ENCODE measurements at places on chromosomes 13 and 19.

DNA sequence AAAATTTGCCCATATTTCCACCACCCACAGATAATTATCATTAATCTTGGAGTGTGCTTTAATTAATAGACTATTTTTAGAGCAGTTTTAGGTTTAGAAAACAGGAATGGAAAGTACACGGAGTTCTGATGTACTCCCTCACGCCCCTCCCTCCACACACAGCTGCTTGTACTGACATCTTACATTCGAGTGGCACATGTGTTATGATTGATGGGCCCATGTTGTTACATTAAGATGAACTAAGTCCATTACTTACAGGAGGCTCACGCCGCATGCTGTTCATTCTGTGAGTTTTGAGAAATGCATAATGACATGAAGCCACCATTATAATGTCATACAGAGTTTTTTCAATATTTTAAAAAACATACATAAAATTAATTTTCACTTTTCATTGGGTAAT lies 1.2 kb upstream of the SPATA13 start:
- DNase-seq: no peak

GRCh38 chr19:49348305-49349189 lies 13.3 kb downstream of the CD37 start:
- no peak for DNase-seq

DNA sequence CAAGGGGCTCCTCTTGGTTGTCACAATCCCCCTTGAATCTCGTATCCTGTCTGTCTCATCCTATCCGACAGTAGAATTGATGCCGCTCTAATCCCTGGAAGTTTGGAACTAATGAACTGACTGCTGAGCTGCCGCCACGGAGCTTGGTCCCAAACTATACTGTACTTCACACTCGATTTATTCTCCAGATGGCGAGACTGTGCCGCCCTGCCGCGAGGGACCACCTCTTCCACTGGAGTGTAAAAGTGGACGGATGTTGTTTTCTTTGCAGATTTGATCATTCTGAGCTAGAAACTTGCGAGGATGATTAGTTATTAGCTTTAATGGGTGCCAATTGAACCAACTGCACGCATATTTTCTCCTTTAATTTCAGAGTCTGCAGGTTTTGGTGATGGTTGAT lies 117.2 kb downstream of the ZIC5 start:
- no peak for DNase-seq

- DNase-seq: peak; percentile 69
Measured at GRCh38 chr19:2426611-2427428, 566 bp downstream of the TIMM13 start.

DNA sequence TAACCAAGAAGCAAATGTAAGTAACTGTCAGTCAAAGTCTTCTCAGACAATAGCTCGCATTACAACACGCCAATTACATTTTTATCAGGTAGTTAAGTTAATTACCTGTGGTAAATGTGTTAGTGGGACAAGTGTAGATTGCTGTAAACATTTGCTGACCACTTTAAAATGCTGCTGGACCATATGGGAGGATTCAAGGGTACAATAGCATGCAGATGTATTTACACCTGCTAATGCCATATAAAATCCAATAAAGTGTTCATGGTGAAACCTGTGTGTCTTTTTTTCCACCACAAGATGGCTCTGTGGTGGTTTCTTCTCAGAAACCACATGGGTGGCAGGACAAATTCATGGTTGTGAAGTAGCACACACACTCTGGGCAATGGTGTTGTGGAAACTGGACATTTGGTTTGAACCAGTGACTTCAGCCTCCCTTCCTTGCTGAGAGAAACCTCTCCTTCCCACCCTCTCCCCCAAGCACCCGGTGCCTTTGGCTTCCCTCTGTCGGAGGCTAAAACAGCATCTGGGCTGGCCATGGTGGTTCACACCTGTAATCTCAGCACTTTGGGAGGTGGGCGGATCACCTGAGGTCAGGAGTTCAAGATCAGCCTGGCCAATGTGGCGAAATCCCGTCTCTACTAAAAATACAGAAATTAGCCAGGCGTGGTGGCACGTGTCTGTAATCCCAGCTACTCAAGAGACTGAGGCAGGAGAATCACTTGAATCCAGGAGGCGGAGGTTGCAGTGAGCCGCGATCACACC lies 18.1 kb upstream of the GTF3A start:
- peak; percentile 30 for DNase-seq

DNA sequence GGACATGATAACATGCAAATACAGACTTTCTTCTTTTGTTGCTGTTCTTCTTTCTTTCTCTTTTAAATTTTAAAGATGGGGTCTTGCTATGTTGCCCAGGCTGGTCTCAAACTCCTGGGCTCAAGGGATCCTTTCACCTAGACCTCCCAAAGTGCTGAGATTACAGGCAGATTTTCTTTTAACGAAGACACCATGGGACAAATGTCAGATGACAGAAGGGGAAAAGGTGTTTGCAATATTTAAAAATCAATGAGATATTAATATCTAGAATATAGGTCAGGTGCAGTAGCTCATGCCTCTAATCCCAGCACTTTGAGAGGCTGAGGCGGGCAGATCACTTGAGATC lies 3.7 kb upstream of the RYR1 start:
- DNase-seq: no peak

DNA sequence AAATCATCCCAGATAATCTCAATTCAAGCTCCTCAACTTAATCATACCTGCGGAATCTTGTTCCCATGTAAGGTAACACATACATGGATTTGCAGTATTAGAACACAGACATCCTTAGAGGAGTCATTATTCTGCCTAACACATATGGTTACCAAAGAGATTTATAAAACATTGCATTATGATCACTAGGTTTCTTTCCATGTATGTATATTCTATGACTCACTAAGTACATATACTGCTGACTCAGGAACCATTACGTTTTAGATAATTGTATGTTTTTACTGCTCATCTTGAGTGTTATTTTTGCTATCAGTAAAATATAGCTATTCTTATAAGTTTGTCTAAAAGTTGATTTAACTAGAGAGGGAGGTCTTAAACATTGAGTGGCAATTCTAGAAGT lies 182.9 kb downstream of the SLITRK6 start:
- DNase-seq: no peak

DNA sequence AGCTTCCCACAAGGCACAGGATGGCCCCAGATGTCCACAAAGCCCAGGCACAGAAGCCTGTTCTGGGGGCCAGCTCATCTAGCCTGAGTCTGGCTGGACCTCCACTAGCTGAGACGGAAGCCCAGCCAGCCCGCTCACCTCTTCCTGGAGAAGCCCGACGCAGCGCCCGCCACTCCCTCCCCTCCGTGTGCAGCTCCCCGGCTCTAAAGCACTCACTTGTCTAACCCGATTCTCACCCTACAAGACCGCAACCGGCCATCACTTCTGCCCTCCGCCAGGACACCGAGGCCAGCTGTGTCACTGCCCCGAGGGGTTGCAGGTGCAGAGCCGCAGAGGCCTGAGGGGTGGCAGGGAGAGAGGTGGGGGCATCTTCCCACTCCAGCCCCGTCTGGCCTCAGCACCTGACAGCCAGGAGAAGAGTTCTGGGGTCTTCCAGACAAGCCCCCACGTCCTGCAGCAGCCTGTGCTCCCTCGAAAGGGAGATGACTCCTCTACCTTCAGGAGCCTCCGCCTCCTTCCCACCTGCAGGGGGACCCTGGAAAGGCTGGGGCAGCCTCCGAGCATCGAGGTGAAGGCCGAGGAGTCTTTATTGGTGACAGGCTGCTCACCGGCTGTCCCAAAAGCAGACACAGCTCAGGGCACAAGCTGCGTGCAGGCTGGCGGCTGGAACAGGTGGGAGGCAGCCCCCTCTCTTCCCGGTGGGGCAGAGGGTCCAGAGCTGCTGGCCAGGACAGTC lies 5.9 kb upstream of the DIRAS1 start:
- peak; percentile 15 for DNase-seq

DNA sequence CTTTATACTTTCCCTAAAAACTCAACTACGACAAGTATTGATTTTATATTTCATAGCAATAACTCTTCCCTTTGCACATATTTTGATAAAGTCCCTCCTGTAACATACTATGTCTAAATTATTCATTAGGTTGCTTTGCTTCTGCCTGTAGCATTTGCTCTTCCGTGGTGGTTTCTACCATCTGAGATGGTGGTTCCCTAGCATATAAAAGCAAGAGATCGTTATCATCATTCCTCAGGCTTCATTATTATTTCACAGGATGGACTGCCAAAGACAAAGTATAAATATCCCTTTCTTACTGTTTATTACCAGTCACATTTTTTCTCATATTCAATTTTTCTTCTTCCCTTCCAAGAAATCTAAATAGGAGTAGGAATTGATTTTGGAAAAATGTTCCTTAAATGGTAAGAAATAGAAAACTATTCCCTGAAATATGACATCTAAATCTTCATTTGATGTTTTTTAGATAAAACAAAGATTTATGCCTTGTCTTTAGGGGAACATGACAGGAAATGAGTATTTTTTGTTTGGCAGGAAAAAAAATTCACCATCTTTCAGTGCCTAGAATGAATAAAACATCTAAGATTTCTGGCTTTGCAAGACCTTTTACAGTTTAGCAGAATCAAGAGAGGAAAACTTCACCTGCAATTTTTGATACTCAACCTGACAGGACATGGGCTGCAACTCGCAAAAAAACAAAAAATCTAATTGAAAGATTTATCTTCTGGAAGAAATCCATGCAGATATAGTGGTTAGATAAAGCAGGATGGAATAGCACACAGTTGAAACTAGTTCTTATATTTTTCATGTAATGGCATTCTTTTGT lies 340.0 kb downstream of the SPRY2 start:
- no peak for DNase-seq

DNA sequence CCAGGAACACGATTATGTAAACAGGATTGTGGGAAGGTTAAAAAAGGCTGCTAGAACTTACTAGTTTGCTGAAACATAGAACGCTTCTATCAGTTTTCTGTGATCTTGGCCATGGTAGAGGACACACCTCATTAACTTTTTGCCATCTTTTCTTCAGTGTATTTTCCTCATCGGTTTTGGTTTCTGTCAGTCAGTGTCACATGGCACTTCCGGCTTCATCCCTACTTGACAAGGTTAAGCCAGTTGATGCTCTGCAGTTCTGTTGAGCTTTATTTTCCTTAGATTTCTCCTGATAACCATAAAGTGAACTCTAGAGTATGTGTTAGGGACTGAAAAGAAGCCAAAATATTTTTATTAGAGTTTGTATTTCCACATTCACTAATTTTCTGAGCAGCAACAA lies 147.5 kb downstream of the NDFIP2 start:
- DNase-seq: peak; percentile 43

GRCh38 chr13:111909501-111909900 lies 157.4 kb upstream of the SOX1 start:
- DNase-seq: no peak

- no peak for DNase-seq
Measured at GRCh38 chr13:100983111-100983510, 308.5 kb upstream of the TMTC4 start.

DNA sequence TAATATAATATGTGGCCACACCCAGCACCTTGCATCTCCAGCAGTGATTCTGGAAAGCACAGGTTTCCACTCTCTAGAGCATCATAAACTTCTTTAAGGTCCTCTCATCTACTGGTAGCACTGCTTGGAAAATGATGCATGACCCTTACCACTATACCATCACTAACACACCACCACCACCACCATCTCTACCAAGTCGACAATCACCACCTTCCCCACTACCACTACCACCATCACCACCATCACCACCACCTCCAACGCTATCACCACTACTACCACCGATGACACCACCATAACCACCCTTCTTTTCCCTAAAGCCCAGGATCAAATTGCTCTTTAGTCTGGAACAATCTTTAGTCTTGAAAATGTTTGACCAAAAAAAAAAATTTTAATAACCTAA lies 390.4 kb downstream of the SUCLA2 start:
- no peak for DNase-seq

GRCh38 chr13:90686442-90686841 lies 661.0 kb upstream of the MIR17HG start:
- no peak for DNase-seq
